ENCODE measurements at places on chromosomes 7 and 10. TPM values are rescaled to one million over a fixed set of nuclear protein-coding genes. Genes with fewer than 3 reads are reported as not detected.

NPY4R gene
- total RNA-seq: not detected

PRSS37 gene
- total RNA-seq: not detected

NEBL gene
- 0.44 TPM for total RNA-seq

WDR86 gene
- 1.5 TPM for total RNA-seq

TFR2 gene
- total RNA-seq: not detected

OR6V1 gene
- total RNA-seq: not detected

ZMIZ1 gene
- 25.8 TPM for total RNA-seq

PCGF6 gene
- total RNA-seq: 11.5 TPM

GDF2 gene
- total RNA-seq: not detected

ASAH2 gene
- 0.88 TPM for total RNA-seq

NRP1 gene
- total RNA-seq: 167 TPM

SKIDA1 gene
- total RNA-seq: 1.2 TPM

HIBADH gene
- 29.8 TPM for total RNA-seq

COL13A1 gene
- 20.1 TPM for total RNA-seq

NXPH1 gene
- total RNA-seq: not detected

RBM20 gene
- 0.68 TPM for total RNA-seq

ZNF398 gene
- total RNA-seq: 12.3 TPM

OR2A12 gene
- total RNA-seq: not detected

NAMPT gene
- 241 TPM for total RNA-seq

PON3 gene
- total RNA-seq: not detected

GRB10 gene
- total RNA-seq: 131 TPM

DOCK4 gene
- total RNA-seq: 150 TPM

CPEB3 gene
- 1.6 TPM for total RNA-seq
